Cortex of kidney (tissue), 1 donor: ENCODE measurements at places on chromosomes 16 and 17.

DNA sequence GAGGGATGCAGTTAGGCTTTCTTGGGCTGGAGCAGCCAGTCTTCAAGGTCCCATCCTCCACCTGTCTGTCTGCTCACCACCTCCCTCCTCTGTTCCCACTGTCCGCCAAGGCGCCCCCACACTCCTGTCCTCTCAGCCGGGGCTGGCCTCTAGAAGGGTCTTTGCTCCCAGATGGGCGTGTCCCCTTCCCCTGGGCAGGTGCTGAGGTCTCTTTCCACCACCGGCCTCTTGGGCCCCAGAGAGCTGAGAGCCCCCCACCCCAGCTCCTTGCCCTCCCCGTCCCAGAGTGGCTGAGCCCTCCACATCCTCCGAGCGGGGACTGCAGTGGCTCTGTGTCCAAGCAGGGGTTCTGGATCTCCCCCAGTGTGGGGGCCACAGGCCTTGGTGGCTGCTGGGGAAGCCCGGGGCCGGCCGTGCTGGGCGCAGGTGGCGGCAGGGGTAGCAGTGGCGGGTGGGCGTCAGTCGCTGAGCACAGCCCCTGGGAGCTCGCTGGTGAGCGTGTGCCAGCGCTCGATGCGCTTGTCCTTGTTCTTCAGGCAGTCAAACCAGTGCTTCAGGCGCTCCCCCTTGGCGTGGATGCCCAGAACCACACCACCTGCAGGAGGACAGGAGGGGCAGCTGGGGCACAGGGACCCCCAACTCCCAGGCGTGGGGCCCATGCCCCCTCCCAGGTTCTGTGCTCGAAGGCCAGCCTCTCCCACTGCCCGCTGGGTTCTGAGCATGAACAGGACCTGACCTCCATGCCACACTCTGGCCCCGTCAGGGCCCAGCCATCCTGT is 9.8 kb downstream of the SCGB1C2 start:
- no peak for DNase-seq

GRCh38 chr16:30473231-30474073 is 910 bp downstream of the ITGAL start:
- DNase-seq = no peak

DNA sequence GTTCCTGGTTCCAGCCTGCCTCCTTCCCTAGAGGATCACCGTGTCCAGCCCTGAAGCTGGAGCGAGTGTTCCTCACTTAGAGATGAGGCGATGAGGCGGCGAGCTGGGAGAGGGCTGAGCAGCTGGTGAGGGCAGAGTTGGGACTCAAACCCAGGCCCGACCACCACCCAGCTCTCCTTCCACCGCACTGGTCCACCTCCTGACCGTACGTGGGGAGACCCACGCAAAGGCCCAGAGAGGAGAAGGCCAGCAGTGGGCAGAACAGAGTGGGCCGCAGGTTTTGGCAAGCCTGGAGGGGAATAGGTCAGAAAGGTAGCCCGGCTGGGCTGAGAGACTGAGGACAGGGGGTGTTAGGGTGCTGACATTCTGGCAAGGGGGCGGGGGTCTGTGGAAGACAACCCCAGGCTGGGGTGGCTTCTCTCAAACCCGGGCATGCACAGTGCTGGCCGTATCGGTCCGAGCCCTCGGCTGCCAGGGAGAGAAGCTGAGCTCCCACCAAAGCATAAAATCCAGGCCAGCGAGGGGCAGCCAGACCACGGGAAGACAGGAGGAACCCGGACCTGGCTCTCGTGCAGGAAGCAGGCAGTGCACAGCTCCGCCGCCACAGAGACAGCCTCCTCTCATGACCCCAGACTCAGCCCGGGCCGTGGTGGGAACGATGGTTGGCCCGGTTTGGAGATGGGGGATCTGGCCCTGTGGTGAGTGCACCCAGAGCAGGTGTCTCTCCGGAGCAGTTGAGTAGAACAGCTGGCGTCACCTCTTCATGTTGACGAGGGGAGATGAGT is 24.9 kb downstream of the MLYCD start:
- DNase-seq = no peak

DNA sequence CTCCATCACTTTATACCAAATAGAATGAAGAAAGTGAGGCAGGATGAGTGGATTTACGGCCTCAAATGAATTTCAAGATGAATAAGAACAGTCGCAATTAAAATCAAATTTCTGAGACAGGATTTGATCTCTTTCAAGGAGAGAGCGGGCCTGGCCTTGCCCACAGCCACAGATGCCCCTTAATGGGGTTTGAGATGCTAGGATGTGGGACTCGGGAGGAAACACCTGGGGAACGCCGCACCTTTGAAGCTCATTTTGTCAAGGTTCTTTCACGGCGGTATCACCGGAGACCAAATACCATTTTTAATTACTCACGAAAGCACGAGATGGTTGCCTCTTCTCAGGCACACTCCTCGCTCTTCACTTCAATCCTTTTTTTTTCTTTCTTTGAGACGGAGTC is 178.1 kb upstream of the SDK2 start:
- no peak for DNase-seq

GRCh38 chr17:28480799-28481571 is 7.5 kb downstream of the SLC13A2 start:
- DNase-seq = no peak

DNA sequence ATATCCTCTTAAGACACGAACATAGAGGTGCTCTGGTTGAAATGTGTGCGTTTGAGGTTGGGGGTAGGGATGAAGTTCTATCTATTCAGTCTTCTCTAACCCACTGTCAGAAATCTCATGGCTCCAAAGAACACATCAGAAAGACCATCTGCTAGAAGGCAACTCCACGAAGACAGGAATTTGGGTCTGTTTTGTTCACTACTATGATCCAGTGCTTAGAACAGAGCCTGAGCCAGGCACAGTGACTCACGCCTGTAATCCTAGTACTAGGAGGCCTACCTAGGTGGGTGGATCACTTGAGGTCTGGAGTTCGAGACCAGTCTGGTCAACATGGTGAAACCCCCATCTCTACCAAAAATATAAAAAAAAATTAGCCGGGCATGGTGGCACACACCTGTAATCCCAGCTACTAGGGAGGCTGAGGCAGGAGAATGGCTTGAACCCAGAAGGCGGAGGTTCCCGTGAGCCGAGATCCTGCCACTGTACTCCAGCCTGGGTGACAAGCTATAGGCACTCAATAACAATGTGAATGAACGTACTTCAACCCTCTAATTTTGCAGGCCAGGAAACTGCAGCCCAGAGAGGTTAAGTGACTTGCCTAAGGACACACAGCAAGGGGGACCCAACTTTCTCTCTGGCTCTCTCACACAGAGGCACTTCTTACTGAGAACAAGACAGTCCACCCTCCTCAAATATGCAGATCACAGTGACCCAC is 2.3 kb downstream of the CASKIN2 start:
- no peak for DNase-seq

GRCh38 chr16:83586461-83587200 is 221.1 kb upstream of the HSBP1 start:
- DNase-seq = no peak
